ENCODE measurements at places on chromosomes 5 and 9.
A peak's percentile ranks its signal among the peaks of the same experiment; 100 is the strongest.

- DNase-seq = no peak
Observed at GRCh38 chr9:127920794-127921193, 4.0 kb upstream of the ST6GALNAC4 start.

GRCh38 chr9:127503947-127504886, 52.9 kb downstream of the LRSAM1 start:
- peak; percentile 79 for DNase-seq

GRCh38 chr5:177430972-177431316, 4.5 kb downstream of the GRK6 start:
- DNase-seq = no peak

DNA sequence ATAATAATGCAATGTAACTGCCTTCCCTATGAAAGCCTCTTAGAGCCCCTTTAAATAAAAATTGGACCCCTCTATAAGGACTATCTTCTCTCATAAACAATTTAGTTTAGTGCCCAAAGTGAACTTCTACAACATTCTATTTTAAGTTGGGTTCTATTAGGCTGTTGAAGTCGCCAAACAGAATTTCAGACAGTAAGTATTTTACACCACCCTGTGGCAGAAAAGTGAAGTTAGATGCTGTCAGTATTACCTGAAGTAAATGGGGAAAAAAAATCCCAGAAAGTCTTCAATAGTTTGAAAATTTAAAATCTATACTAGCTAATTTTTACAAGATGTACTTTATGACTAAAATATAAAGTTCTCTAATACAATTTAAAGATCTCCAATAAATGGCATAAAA, 29.5 kb downstream of the CAAP1 start:
- peak; percentile 2 for DNase-seq

DNA sequence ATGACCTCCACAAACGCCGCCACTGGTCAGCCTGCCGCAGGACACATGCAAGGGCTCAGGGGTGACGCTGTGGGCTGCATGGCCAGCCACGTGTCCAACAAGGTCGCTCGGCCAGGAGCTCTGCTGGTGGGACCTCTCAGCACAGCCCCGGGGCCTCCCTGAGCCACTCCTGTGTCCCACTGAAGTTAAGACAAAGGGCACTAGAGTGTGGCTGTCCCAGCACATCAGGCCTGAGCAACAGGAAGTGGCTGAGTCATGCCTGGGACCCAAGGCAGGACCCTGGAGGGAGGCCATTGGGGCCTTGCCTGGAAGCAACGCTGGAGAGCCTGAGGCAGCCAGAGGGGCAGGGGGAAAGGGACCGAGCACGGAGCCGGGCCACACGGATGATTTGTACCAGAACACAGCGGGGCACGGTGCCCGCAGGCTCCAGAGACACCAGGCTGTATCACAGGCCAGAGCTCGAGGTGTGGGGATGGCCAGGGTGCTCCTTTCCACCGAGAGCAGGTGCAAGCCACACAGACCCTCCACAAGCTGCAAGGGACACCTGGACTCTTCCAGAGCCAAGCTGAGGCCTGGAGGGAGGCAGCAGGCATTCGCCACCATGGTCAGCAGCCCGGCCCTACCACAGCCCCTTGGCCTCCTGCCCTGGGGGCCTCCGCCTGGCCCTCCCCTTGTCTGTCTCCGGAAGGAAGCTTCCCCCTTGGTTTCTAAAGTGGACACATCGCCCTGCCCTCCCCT, 6.5 kb upstream of the TMEM210 start:
- no peak for DNase-seq

All from fibroblast of gingiva (primary cell).